Hippocampal formation (tissue), 2 donors: ENCODE measurements at places on chromosomes 7 and 10.

GRCh38 chr7:23021596-23021995 lies 7.7 kb upstream of the HYCC1 start:
- DNase-seq: no peak

GRCh38 chr7:124575176-124575575 lies 190.4 kb downstream of the GPR37 start:
- no peak for DNase-seq

DNA sequence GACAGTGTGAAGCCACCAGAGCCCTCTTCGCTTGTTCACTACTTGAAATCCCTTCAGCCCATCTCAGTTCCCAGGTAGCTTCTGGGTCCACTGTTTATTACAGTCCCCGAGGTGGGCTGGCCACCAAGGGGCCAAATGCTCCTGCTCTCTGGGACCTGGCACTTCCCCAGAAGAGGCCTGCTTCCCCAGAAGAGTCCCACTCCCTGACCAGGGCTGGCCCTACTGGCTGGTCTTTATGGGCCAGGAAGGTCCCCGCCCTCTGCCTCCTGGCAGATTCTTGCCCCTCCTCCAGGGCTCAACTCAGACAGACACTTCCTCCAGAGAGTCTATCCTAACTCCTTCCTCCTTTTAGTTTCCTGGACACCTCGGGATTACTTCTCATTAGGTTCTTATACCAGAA lies 70.7 kb upstream of the LRRC18 start:
- no peak for DNase-seq

GRCh38 chr7:37920305-37920848 lies at the start of gene EPDR1:
Gene EPDR1 (plus strand): TSS chr7:37920640. CDS start chr7:37920940, 300 bp downstream.
- peak; percentile 54 for DNase-seq

- DNase-seq: no peak
These were observed 62.7 kb downstream of the ENTPD1 start for GRCh38 chr10:95818668-95819067.

GRCh38 chr7:76514926-76515771 lies 4.8 kb downstream of the UPK3B start:
- DNase-seq: no peak

- no peak for DNase-seq
These were observed 62.3 kb downstream of the DLG5 start for GRCh38 chr10:77864151-77864851.

DNA sequence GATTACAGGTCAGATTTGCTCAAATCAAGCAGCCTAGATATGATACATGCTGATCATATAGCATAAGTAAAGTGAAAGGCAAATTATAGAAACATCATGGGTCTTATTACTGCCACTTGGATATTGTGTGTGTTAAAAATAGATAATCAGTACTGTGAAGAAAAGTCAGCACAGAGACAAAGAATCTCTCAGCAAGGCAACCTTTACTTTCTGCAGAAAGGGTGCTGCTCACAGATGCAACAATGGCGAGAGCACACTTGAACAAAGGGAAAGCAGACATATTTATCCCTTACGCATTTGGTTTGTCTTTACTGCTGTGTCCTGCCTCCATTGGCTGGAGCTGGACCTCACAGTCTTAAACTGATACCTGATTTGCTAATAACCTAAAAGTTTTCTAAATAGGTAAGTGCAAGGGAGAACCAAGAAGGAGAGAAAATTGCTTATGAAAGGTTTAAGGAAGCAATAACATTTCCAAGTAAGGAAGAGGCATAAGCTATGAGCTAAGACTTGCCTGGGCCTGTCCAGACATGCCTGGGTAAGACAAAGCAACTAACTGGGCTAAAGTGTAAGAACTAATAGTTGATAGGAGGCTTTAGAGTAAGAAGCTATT lies 1310.8 kb upstream of the LRRTM3 start:
- no peak for DNase-seq

GRCh38 chr10:58384095-58384494 lies 1.1 kb upstream of the TFAM start:
- no peak for DNase-seq

DNA sequence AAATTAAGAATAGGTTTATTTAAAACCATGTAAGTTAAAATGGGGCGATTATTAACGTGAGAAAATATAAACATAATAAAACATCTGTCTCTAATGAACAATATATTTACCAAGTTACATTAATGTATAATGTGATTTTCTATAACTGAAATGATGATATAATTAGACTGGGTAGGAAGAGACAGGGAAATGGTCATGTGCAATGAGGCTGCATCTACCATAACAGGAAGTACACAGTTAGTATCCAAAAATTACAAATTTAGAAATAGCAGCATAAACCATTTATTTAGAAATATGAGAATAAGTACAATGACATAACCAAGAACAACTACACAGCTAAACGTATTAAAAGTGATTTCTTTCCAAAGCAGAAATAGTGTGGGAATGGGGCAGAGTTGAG lies 25.8 kb upstream of the BET1 start:
- DNase-seq: no peak

- DNase-seq: no peak
These were observed 22.1 kb upstream of the PPP1R17 start for GRCh38 chr7:31664890-31665289.

GRCh38 chr10:97406064-97406463 lies 4.9 kb upstream of the RRP12 start:
- peak; percentile 15 for DNase-seq
